ENCODE measurements at places on chromosomes 6 and 20.
A peak's percentile ranks its signal among the peaks of the same experiment; 100 is the strongest.

- DNase-seq: peak; percentile 27
Observed at GRCh38 chr20:33209789-33210188, 7.4 kb upstream of the BPIFA3 start.

DNA sequence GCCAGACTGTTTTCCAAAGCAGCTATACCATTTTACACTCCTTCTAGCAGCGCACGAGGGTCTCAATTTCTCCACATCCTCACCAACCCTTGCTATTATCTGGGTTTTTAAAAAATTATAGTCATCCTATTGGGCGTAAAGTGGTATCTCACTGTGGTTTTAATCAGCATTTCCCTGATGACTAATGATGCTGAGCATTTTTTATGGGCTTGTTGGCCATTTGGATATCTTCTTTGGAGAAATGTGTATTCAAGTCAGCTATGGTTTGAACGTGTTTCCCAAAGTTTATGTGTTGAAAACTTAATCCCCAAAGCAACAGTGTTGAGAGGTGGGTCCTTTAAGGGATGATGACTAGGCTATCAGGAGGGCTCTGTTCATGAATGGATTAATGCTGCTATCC lies 6.7 kb downstream of the MCUR1 start:
- no peak for DNase-seq

GRCh38 chr6:48535582-48536009 lies 424.6 kb upstream of the PTCHD4 start:
- no peak for DNase-seq

DNA sequence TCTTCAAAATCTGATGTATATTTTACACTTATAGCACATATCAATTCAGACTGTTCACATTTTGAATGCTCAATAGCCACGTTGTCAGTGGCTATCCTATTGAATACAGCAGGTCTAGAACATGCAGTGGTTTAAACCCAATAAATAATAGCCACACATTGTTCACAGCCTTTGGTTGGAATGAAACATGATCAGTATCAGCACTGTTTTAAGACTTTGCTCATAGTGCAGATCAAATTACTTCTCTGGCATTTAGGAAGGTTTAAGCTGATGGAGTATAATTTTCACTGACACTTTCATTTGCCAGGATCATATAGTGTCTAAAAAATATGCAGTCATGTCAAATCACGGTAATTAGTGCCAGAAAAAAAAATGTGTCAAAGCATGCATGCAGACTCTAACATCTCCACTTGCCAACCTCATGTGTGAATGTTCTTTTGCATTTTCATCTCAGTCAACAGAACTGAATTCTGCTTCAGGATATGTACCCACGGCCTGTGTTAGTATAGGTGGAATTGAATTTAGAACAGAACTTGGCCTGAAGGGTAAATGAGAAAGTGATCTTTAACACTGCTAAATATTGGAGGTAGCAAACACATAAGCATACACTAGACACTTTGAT lies 184.1 kb downstream of the SLC24A3 start:
- DNase-seq: no peak

DNA sequence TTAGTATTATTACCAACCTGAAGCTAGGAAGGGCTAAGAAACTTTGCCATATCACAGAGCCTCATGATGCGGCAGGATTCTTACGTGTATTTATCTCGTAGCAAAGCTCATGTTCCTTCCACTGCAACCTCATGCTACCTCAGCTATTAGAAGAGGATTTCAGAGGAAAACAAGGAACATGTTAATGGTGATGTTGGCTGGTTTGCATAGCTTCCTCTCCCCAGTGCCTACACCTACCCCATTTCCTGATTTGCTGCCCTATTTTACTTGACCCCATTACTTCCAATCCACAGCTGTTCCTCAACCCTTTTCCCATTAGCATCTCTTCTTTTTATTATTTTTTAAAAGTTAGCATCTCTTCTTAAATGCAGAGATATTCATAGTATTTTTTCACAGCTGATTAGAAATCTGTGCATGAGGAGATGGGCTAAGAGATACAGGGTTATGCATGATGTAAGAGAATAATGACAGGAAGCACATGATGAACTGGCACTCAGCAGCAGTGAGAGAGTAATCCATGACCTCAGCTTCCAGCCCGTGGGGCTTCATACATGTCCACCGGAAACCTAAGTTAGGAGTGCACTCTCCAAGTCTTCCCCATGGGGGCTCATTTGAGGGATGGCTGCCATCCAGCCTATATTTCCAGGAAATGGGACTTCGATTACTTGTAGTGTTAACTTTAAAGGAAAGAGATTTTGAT lies 106.1 kb upstream of the ASF1A start:
- DNase-seq: no peak

DNA sequence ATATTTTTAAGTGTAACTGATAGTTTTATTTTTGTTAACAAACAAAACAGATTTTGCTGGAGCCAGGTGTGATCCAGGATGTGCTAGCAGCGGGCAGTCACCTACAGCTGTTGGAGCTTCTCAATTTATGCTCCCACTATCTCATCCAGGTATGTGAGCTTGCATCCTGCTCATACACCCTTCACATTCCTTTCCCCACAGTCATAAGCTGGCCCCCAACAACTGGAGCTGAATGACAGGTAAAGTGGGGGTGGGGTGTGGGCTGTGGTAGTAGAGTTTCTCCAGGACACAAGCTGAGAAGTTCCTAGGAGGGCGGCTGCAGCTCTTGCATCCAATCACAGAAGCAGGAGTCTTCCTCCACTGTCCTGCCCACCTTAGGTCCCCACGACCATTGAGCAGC lies 140.1 kb downstream of the KLHL32 start:
- DNase-seq: no peak
